ENCODE measurements at places on chromosomes 5 and 9.

DNA sequence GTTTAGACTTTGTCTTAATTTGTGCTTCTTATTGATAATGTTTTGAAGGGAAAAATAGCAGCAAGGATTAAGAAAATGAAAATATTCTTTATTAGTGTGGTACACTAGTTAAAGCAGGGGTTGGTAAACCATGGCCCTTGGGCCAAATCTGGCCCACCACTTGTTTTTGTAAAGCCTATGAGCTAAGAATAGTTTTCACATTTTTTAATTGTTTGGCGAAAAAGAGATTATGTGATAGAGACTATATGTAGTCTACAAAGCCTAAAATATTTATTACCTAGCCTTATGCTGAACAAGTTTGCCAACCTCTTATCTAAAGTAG is 57.2 kb downstream of the KCNN2 start:
- DNase-seq: no peak

DNA sequence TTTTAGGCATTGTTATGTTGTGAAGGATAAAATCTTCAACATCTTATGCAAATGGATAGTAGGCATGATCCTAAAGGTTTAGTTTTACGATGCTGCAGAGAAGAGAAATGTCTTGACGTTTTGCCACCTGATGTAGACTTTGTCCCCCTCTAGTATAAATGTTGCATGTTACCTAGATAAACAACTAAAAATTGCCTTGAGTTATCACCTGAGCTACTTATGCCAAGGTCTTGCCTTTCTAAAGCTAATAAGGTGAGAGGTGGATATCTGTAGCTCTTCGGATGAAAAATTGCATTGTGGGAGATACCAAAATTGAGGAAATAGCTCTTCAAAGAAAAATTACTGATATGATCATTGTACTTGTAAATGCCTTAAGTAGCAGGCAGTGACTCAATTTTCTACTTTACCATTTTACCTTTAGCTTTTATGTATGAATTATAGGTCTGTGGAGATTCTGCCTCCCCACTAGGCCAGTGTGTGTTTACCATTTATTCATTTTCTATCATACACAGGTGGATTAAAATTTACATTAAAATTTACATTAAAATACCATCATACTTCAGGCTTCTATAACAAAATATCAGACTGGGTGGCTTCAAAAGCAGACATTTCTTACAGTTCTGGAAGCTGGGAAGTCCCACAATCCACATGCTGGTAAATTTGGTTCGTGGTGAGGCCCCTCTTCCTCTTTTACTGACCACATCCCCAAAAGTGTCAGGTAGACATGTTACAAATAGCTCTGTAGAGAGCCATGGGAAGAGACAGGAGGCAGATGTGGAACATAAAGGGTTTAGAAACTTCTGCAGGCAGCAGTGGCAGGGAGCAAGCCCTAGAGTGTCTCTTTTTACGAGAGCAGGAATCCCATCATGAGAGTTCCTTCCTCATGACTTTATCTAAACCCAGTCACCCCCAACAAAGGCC is 100.7 kb upstream of the ERBIN start:
- no peak for DNase-seq

- DNase-seq: no peak
Measured at GRCh38 chr5:58369513-58370190, 90.2 kb downstream of the PLK2 start.

DNA sequence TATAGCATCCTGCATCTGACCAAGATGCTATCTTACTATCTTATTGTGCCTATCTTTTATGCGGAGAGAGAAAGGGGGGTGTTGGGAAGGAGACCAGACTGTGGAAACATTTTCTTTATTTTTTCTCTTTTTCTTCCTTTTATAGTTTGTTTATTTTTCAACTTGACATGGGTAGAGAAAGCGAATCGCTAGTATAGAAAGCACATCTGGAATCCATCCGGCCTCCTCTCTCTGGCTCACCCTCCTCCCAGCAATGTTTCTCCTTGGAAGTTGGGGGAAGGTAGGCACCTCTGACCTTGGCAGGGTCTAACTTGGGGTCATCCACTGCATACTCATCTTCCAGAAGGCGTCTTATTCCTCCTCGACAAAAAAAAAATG is 3.9 kb downstream of the S1PR3 start:
- DNase-seq: no peak

DNA sequence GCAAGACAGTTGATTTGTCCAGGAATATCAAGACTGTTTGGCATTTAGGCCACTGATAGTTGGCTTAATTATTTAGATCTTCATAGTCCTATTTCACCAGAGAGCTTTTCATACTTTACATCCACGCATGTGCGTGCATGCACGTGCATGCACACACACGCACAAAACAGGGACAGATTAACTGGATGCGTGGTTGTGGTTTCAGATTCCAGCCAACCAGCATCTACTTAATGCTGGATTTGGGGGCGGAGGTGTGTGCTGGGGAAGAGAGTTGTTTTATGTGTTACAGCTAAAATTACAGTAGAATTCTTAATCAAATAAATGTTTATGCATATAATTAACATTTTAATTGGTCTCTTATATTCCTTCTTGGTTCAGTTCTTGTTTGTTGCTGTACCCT is 7.3 kb downstream of the RNF14 start:
- DNase-seq: no peak

GRCh38 chr9:16112116-16112515 is 559.3 kb downstream of the CCDC171 start:
- no peak for DNase-seq

DNA sequence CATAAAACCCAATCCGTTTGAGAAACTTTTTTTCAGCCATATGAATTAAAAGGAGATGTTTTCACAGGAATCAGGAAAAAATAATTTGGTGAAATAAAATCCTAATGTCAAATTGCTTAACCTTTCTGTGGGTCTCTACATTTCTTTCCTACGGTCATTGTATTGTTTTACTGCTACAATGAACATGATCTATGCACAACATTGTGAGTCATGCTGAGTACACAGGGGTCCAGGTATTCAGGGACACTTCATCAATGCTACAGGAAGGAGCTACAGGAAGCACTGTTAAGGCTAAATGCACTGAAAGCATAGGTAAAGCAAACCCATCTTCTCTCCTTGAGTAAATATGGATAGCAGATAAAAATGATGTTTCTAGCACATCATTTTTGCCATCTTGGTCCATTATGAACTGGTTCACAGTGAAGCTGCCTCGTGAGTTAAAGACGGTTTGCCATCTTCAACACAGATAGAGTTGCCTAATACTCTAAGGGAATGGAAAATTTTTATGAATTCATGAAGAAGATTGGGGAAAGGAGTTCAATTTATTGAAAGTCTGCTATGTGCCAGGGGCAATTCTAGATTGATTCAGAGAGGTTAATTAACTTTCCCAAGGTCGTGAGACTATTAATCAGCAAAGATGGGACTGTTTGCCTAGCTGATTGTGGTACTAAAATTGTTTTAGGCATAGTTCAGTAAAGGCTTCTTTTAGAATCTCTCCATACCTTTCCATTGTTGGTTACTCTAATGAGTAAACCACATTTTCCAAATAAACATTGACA is 85.5 kb downstream of the DIRAS2 start:
- no peak for DNase-seq

DNA sequence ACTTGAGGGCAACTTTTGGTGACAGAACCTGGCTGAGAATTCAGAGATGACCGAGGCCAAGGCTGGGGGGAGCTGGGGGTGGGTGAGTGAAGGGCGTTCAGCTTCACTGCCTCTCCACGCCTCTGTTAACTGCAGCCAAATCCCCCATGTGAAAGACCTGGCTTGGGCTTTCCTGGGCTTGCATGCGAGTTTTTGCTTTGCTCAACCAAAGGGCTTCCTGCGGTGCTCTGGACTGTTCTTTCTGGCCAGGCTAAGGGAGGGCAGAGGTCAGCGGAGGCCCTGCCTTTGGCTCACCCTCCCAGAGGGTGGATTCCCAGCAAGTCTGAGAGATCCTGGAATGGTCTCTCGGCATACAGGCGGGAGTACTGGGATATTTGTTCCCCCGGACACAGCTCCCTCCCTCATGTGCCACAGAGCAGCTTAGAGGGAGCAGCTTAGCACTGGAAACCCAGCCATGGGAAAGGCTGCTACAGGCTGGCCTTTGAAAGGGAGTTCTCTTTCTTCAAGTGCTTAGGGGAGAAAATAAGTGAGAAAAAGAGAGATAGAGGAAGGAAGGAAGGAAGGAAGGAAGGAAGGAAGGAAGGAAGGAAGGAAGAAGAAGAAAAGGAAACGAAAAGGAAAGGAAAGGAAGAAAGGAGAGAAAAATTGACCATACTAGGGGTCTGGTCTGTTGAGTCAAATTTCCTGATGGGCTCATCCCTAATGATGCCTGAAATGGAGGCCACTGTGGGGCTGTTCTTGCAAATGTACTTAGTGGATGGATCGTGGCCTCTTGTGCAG is 158.8 kb downstream of the FGF18 start:
- peak; percentile 63 for DNase-seq

- DNase-seq: no peak
Measured at GRCh38 chr9:130635721-130636647, 28.4 kb upstream of the PRDM12 start.

DNA sequence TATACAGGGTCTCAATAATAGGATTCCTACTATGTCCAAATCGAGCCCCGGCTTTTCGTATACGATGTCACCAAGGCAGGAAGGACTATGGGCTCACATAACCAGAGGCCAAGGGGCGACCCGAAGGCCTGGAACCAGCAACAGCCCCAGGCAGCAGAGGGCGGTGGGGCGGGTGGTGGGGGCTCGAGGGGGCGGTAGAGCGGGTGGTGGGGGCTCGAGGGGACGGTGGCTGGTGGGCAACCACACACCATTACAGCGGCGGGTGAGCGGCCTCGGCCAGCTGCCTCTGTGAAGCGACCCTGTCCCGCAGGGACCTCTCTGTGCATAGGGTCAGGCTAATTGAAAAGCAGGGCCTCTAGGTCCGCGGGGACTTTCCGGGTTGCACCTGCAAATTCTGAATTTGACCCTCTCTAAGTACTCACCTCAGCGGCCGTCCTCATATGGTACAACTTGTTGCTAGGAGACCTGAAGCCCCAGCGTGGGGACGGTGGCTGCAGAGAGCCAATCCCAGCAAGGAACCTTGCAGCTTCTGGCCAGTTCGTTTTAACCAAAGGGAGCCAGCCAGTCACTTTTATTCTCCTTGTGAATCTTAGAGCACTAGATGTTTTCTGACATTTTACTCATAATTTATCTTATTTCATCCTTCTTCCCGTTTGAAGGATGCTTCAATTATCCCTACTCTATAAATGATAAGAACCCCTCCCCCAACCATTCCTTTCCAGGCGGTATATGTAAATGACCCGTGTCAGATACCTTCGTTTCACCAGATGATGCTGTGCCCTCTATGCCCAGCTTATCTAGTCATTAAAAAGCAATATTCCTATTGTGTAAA is at the start of gene NME5:
NME5 (minus strand) TSS at position 480 of the 832 bp plus-strand sequence. CDS start 648 bp downstream, outside the sequence.
- DNase-seq: peak; percentile 70

DNA sequence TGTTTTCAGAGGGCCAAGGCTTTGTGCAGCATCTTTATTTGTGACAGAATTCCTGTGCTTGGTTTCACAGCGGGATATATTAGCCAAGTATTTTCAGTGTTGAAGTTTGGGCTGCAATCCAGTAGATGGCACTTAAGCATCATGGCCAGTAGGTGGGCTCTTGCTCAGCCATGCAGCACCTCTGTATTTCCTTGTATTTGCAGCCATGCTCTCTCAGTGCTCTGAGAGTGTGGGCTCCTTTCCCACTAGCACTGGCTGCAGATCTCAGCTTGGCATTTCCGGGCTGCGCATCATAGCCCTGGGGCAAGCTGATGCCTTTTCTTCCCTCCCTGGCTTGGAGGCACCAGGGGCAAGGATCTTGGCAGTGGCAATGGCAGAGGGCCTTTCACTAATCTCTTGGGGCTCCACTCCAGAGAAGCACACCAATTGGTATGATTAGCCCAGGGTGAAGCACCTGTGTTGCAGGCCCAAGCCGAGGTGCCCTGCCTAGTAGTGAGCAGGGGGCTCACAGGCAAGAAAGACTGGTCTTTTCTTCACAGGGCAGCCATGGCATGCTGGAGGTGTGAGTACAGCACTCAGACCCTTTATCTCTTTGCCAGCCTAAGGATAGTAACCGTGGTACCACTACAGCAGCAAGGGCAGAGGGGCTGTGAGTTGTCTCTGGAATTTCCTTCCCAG is 48.3 kb downstream of the SLCO6A1 start:
- no peak for DNase-seq

DNA sequence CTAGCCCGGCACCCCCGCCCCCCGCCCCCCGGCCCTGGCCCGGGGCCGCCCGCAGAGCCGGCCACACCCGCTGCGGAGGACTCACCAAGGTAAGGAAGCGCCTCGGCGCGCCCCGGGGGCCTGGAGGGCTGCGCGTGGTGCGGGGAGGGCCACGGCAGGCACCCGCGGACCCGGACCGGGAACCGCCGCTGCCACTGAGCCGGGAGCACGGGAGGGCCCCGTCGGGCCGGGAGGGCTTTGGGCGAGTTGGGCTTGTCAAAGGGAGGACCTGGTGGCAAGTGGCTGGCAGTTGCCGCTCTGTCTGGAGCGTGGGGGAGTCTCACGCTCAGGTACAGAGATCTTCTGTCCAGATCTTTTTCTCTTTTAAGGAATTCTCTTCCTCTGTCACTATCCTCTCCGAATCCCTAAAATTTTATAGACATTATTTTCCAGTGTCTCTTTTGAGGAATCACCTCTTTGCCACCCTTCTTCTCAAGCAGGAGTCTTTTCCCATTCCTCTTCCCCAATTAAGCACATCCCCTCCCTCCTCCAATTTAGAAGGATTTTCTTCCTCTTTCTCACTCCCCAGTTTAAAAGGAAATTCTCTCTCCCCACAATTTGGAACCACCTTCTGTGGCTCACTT is 11.3 kb upstream of the LHX2 start:
- DNase-seq: no peak

DNA sequence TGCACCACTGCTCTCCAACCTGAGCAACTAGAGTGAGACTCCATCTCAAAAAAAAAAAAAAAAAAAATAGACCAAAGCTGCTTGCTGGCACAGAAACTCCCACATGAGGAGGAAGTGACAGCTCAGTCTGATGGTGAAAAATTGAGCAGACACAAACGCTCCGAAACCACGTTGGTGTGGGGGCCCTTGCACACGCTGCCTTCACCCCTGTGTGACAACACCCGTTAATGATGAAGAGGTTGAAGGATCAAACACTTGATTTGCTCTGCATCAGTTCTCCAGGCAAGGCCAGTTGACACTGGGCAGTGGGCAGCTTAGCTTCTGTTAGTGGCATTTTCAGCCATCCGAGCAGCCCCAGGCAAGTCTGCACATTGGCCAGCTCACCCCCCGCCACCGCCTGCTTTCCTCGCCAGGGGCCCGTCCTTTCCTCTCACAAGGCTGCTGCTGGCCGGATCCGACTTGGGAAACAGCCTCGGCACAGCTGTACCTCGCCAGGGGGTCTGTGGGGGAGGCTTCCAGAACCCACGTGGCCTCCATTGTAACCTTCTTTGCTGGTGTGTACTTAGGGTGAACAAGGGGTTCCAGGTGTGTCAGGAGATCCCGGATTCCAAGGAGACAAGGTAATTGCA is 79.8 kb downstream of the COL27A1 start:
- DNase-seq: peak; percentile 50

GRCh38 chr5:24496268-24496667 is 148.5 kb downstream of the CDH10 start:
- DNase-seq: no peak

DNA sequence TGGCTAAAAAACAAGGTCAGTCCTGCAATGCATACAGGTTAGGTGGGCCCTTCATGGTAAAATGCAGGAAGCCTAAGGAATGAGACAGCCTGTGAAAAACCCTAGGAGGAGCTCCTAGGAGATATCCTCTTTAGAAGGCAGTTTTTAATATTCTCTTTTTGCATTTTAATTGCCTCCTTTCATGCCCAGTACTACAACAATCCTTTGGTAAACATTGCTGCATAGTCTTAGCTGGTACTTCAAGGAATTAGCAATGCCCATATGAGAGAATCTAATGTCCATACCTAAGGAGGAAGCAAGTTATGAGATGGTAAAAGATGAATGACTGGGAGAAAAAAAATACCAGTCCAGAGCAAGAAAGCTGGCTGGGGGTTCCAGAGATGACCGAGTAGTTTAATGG is 61.0 kb downstream of the NREP start:
- no peak for DNase-seq
